ENCODE measurements at places on chromosomes 4 and X.

DNA sequence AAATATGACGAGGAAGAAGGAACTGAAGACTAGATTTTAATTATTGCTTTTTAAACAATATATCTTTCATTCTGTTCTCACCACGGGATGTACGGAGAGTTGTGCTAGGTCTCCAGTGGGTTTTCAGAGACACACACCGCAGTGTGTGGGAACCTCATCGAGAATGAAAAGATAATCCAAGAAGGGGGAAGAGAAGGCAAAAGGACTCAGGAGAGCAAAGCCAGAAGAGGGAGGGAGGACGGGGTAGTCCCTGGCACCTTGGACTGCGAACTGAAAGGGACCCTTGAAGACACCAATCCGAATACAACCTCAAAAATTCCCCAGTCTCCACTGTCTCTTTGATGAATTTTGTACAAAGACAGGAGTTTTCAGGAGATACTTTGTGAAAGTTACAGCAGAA is 932 bp upstream of the LEF1 start:
- no peak for DNase-seq

DNA sequence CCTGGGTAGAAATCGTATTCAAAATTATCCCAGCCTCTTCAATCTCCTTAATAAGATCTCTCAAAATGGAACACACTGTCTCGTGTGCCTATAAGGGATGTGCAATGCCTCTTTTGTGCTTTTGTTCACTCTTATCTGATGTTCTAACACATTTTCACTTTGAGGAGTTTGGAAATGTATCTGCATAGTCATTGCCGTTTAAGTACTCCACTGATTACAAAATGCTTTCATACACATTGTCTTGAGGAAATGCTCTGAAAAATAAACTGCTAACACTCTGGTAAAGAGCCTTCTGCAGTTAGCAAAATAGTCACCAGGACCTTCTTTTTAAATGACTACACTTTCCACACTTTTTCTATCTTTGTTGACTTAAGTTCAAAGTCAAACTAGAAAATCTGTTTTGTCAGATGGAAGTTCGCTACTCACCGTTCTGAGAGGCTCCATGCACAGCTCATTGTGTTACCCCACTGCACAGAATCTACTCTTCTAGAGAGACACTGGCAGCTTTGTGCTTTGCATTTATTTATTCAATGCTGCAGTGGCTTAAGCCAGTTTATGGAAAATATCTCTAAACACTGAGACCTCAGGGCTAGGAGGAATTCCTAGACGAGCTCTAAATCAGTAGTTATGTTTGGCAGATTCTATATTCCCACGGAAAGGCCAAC is 159.0 kb downstream of the CHIC2 start:
- DNase-seq: no peak

DNA sequence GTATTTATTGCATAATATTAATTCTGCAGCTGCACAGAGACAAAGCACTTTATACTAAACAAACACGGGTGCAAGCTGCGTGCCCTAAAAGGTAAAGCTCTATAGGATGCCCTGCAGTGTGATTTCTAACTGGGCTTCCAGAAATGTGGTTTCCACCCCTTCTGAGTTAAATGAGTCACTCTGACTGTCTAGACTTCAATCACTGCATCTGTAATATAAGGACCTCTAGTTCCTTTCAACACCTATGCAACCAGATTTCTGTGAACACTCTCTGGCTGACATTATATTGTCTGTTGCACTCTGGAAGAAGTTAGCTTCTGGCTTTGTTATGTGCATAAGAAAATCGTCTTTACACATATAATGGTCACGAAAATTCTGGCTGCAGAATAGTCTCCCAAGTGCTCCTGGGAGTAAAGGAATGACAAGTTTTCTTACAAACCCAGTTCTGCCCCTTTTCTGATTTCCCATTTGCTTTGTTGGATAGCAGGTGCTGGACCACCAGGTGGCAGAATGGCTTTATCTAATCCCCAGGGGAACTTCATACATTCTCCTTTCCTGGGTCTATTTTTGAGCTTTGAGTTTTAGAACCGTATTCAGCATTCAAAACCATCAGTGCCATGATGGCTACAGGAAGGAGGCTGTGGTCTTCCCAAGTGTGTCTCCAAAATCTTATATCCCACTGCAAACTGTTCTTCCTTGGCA is 842.2 kb downstream of the STIM2 start:
- peak; percentile 19 for DNase-seq

GRCh38 chr4:172794307-172794703 is 374.3 kb upstream of the GALNT7 start:
- DNase-seq: no peak

DNA sequence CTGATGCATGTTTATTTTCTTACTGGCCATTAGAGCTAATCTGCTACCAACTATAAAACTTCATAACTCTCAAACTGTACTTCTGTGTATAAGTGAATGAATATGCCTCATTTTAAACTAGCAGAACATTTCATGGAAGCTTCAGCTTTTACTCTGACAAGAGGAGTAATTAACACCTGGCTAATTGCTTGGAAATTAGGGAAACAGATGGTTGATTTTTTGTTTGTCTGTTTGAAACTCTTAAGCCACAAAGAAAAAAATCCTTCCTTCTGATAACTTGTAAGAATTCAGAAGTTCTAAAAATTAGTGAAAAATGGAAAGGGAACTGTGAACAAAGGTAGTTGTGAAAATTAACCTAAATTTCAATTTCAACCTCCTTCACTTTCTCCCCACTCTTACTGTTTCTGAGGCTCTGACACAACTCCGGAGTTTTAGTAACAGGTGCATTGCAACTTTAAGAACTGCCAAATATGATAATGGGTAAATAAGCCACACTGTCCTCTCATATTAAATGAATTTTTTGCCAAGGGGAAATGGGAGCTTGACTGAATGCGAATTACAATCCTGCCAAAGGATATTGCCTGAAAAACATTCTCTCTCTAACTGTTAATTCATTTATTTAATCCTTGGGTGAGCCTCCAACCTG is 1.0 kb downstream of the EGF start:
- DNase-seq: no peak

GRCh38 chr4:68074397-68074796 is 55.3 kb downstream of the TMPRSS11F start:
- no peak for DNase-seq

All from RPMI8226 (cell line).